ENCODE measurements at places on chromosomes 12 and 14.

DNA sequence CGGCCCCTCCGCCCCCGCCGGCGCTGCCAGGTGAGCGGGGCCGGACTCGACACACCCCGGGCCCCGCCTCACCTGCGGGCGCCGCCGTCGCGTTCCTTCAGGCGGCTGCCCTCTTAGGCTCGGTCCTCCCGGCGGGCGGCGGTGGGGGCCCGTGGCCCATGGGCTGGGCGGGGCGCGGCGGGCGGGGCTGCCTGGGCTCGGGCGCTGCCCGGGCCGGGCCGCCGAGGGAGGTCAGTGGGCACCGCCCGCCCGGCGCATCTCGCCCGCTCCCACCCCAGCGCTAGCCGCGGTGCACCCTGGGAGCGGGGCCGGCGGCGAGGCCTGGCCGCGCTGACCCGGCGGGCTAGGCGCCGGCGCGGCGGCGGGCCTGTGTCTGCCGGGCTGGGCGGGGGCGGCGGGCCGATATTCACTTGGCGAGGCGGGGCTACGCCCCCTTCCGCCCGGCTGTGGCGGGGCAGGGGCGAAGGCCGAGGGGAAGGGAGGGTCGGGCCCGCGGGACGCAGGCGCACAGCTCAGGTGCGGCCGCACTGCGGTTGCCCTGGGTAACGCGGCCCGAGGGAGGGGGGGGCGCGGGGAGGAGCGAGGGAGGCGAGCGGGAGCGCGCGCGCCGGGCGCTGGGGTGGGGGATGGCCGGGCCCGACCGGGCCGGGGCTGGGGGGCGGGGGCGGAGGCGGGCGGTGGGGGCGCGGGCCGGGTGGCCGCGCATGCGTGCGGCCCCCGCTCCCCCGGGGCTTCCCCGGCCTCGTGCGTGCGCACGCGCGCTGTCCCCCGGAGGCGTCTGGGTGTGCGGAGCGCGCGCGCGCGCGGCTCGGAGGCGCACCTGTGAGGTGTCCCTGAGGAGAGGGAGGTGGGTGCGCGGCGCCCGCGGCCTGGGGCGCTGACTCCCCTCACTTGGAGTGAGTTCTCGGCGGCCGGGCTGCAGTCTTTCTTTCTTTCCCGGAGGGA is at the start of the genes CCDC92 and ZNF664:
Gene CCDC92, minus strand, starts transcription at position 375 of the 945 bp plus-strand sequence. CDS start 28,526 bp downstream, outside the sequence.
Gene ZNF664, plus strand, starts transcription at position 759 of the 945 bp plus-strand sequence. CDS start 38,930 bp downstream, outside the sequence.
- DNase-seq: peak; percentile 94

GRCh38 chr14:103016071-103016470 is 41.3 kb downstream of the CDC42BPB start:
- DNase-seq: no peak

GRCh38 chr14:75182821-75183220 is 6.4 kb upstream of the TMED10 start:
- no peak for DNase-seq

GRCh38 chr12:39572551-39572950 is 47.1 kb downstream of the ABCD2 start:
- DNase-seq: no peak

- DNase-seq: no peak
Observed at GRCh38 chr12:24044941-24045703, 95.7 kb upstream of the SOX5 start.

DNA sequence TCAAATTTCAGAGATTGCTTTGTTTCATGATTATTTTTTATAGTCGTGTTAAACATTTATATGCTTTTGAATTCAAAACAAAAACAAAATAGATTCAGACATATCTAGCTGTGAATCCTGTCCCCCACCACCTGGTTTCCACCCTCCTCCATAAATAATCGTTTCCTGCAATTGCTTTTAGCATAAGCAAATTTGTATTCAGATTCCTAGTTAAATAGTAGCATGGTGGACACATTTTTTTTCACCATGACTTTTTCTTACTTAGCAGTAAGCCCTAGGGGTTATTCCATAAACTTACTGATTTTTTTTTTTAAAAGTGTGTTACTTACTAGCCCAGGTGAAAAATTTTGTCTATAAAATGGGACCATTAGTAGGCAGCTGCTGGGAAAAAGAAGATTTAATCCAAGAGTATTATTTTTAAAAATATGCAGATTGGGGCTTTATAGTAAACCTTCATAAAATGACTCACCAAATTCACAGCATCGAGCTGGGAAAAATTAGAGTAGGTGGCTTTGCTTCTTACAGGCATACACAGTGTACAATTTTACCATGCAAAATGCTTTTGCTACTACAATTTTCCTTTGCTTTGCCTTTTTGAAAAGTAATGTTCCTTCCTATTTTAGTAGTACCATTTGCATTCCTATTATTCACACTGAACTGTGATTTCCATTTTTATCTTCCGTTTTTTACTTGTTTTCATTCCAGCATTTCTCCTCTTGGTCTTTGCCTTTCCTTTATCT is 117.8 kb downstream of the BTG1 start:
- DNase-seq: no peak

GRCh38 chr12:13404111-13404628 is 207.6 kb downstream of the EMP1 start:
- DNase-seq: no peak

DNA sequence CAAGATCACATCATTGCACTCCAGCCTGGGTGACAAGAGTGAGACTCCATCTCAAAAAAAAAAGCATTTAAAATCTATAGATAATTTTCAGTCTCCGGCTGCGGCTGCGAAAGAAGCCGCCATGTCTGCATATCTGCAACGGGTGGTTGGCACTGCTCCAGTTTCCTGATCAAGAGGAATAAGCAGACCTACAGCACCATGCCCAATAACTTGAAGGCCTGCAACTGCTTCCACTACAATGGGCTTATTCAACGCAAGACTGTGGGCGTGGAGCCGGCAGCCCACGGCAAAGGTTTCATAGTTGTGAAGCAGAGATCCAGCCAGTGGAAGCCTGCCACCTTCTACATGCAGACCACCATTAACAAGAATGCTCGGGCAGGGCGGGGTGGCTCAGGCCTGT is 30.6 kb upstream of the EID3 start:
- no peak for DNase-seq

DNA sequence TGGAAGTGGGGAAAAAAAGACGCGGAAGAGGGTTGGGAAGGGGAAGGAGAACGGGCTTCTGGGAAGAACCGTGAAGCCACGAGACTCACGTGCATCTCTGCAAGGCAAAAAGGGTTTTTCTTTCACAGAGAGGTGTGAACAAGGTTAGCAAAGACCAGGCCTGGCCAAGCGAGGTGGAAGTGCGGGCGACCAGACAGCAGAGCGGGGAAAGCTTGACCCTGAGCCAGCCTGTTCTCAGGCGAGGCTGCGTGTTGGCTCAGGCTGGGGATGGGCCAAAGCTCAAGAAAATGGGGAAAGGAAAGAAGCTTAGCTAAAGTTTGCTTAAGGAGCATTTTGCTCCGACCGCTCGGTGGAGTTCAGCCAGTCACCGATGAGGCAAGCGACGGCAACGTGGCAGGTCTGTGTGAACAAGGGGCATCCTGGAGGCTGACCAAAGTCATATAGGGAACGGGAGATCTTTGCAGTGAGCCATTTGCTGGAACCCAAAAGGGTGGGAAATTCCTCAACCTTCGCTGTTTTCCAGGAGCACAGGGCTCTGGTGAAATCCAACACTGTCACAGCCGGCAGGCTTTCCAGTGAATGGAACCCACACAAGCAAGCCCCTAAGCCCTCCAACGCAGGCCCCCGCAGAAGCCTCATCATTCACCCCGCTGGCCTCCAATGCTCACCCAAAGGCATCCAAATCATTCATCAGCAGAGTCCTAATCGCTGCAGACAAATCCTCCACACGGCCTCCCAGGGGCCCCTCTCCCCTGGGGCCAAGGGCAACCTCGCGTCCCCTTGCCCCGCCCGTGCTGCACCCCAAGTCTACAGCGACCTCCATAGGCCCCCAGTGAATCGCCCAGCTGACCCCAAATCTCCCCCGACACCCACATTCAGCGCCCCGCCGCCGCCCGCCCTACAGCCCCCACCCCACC is 754 bp downstream of the ZNF605 start:
- no peak for DNase-seq

DNA sequence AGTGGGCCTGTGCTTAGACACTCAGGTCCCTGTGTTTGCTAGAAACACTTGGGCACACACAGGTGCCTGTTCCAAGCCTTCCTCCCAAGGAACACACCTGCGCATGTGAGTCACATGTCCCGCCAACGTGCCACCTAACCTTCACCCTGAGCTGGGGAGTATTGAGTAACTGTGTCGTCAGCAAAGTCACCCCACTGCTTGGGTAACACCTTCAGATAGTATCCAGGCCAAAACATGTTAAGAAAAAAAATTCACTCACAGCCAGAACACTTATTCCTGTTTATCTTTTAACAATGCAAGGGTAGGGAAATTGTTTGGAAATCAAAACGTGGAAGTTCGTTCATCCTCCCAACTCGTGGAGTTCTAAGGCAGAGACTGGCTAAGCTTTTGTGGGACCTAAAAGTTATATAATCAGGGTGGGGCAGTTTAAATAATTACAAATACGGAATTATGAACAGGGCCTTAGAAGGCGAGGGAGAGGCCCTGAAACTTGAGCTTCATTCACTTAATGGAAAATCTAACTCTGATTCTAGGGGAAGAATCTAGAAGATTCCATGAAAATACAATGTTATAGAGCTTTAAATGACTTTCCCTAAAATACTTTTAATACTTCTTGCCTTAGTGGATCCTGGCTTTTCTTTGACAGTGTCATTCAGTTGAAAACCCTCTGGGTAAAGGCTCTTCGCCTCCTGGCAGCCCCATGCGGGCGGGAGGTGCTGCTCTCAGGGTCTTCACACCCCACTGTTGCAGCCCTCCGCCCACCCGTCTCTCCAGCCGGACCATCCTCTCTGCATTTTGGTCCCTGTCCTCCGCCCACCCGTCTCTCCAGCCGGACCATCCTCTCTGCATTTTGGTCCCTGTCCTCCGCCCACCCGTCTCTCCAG is 30.3 kb upstream of the ADIPOR2 start:
- DNase-seq: peak; percentile 46

GRCh38 chr12:1186298-1186697 is 195.3 kb downstream of the ERC1 start:
- no peak for DNase-seq

DNA sequence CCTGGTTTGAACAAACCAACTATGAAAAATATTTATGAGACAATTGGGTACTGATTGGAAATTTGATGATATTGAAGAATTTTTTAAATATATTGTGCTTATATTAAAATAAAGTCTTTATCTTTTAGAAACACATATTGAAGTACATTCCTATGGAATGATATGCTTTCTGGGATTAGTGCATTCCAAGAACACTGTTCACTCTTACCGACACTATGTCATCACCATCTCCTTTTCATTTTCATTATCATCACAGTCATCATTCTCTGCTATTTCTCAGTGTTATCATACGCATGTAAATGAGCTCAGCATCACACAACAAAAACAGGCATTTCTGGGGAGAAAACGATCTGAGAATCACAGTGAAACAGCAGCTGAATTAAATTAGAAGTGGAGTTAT is 513.3 kb upstream of the CCDC196 start:
- no peak for DNase-seq

DNA sequence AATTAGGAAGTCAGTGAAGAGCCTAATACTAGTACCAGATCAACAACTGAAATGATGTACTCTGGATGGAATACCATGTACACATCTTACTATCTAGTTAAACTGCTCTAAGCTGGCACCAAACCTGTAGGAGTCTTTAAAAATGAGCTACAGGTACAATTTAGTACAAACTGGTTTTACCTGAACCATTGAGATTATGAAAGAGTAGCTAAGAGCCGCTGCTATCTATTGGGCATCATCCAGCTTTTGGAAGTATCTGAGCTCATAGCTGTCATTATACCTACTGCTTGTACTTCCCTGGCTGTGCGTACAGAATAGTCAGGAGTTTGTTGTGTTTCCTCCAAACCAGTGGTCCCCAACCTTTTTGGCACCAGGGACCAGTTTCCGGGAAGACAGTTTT is 12.4 kb downstream of the TBC1D30 start:
- no peak for DNase-seq

DNA sequence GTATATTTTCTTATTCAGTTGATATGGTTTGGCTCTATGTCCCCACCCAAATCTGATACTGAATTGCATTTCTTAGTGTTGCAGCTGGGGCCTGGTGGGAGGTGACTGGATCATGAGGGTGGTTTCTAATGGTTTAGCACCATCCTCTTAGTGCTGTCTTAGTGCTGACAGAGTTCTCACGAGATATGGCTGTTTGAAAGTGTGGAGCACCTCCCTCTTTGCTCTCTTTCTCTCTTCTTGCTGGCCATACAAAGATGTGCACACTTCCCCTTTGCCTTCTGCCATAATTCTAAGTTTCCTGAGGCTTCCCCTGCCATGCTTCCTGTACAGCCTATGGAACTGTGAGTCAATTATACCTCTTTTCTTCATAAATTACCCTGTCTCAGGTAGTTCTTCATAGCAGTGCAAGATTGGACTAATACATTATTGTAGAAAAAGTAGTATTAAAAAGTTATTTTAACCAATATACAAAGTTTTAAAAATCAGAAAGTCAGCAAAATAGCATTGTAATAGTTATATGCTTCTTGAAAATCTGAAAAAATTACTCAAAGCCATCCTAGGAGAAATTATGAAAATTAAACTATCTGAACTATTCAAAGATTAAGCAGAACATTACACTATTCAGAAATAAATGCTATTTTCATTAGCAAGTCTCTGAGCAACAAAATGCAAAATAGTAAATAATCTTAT is 84.1 kb downstream of the PPP1R12A start:
- no peak for DNase-seq

GRCh38 chr12:85523197-85523596 is 243.2 kb downstream of the ALX1 start:
- no peak for DNase-seq

DNA sequence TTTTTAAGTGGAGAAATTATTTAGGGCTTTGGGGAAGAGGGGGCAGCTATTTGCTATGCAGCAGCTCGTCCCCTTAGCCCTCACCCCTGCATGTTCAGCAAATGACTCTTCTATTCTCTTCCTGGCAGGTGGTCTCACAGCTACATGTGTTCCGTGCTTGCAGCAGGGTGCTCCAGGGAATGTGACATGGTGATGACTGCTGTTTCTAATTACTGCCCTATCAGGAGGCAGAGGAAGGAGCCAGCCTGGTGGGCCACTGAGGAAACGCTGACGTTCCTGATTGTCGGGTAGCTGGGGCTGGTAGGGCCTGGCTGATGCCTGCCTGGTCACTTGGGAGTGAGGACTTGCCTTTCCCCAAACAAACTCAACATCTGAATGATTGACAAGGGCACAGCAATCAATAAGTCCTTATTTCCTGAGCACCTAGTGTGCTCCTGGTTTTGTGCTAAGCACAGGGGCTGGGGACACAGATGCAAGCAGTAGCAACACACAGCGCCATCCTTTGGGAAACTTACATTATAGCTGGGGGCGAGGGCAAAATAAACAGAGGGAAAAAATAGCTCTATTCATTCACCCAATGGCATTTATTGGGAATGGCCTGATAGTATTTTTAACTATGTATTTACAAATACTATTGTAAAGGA is 377.8 kb downstream of the FUT8 start:
- no peak for DNase-seq
